ENCODE measurements at places on chromosomes 5 and 9.

GRCh38 chr9:74979844-74980243 lies 27.1 kb upstream of the C9orf40 start:
- no peak for DNase-seq

DNA sequence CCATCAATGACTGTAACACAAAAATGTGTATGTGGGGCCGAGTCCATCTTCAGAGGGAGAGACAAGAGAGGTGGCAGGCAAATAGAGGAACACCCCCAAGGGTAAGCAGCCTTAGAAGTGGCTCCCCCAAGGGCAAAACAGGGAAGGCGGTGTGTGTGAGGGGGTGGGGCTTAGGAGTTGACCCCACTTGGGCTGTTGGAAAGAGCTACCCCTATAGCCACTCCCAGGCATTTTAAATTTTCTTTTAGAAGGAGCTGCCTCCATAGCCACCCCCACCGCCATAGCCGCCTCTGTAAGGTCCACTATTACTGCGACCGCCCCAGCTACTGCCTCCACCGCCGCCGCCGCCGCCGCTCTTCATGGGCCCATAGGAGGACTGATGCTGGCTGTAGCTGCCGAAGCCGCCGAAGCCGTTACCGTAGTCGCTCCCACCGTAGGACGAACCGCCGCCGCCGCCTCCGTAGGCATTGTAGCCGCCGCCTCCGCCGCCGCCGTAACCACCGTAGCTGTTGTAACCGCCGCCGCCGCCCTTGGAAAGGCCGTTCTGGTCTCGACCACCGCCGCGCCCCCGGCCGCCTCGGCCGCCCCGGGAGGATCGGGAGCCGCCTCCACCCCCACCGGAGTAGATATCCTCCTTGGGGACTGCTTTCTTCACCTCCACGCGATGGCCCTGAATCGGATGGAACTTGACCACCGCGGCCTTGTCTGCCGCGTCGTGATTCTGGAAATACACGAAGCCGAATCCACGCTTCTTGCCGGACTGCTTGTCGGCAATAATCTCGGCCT lies 1.1 kb downstream of the HNRNPA0 start:
- peak; percentile 56 for DNase-seq

DNA sequence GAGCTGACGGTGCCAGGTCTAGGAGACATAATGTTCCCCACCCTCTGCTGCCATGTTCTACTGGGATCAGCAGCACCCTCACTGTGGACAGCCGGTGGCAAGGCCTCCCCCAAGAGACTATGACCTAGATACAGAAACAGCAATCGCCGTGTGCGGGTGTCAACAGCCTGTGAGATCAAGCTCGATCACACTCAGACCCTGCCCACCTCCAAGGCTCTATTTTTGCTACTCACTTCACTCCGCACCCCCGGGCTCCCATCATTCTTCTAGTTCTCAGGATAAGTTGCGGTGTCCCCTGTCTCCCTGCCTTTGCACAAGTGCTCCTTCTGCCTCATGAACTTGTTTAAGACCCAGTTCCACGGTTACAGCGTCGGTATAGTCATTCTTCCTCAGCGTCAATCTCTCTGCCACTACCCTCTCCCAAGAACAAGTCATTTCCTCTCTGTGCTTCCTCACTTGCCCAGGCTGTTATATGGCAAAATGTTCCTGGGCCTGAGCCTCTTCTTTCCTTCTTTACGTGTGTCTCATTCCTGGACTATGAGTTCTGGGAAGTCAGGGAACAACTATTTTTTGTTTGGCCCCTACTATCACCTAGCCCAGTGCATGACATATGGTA lies 5.4 kb upstream of the DOCK8 start:
- DNase-seq: no peak

DNA sequence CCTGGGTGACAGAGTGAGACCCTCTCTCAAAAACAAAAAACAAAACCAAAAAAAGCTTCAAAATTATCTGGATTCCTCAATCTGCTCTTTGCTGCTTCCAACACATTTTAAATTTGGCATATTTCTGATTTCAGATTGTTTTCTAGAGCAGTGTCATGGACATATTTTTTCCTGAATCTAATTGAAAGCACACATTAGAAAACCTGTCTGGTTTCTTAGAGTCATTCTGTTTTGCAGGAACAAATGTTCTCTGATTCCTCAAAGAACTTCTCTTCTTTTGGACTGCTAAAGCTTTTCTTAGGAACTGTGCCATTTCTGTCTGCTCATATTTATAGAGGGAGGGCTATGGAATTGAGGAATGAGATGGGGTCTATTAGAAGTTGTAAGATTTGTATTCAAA lies 81.6 kb downstream of the RAI14 start:
- DNase-seq: no peak

DNA sequence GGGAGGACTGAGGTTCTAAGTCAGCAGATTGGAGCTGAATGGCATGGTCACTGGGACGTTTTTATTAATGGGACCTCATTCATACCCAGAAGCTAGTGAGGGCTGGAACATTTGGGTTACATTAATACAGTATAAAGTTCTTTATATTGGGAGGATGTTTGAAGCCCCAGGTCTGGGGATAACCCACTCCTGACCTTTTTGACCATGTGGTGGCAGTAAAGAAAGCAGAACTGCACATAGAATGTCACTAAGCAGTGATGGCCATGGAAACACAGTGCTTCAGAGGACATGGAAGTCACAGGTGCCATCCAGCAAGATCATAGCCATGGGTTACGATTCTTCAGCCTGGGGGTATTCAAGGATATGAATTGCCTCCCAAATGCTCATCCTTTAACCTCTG lies 176.0 kb downstream of the ATP10B start:
- no peak for DNase-seq

- DNase-seq: no peak
Observed at GRCh38 chr5:172549696-172550095, 91.4 kb upstream of the NEURL1B start.

DNA sequence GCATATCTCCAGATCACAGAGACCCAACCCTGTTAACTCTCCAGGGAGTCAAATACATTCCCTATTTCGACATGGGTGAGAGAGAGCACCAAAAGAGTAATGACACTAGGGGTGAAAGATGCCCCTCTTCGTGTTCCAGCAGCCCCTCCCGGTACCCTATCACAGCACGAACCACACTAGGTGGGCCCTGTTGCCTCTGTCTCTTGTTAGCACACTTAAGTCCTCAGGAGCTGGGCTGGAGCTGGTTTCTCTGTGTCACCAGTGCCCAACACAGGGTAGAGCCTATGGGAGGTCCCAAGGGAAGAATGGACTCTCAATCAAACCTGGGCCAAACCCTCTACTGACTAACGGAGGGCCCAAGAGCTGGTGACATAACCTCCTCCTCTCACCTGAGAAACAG lies 1.2 kb downstream of the CDK20 start:
- DNase-seq: no peak

DNA sequence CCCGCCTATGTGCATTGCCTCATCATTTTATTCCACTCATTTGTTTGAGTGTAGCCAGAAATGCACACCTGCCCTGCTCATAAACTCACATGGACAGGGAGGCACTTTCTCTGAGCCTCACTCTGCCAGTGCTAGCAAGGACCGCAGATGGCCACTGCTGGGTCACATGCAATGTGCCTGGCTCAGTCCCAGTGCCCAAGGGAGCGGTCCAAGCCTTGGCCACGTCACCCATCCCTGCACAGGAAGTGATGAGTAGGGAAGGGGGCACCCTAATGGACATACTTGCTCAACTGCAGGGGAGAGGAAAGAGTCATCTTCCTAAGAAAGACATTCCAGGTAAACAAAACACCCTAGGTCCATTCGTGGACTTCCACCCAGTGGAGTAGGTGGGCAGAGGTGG lies 630.9 kb downstream of the IRX1 start:
- no peak for DNase-seq

- no peak for DNase-seq
Observed at GRCh38 chr5:146306838-146307237, 31.8 kb upstream of the POU4F3 start.
